Amygdala (tissue), 56 donors: ENCODE measurements at places on chromosomes 12 and 14.

DNA sequence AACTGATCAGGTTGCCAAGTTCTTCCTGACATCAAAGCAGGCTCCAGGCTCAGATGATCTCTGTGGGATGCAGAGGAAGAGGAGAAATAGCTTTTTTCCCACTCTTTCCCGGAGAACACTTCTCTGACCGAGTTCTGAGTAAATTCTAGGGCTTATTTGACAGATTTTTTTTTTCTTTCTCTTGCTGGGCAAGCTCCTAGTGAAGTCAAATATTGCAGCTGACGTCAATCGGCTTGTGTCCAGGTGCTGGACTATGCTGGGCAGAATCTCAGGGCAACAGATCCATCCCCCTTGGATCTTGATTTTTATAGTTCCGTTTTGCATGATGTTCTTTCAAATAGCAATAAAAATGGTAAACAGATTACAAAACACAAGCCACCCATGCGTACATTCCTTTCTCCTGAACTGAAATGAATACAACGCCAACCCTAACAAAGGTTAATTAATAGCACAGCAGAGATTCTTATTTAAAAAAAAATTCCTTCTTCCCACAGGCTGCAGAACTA, 182.2 kb downstream of the NOVA1 start:
- no peak for DNase-seq

DNA sequence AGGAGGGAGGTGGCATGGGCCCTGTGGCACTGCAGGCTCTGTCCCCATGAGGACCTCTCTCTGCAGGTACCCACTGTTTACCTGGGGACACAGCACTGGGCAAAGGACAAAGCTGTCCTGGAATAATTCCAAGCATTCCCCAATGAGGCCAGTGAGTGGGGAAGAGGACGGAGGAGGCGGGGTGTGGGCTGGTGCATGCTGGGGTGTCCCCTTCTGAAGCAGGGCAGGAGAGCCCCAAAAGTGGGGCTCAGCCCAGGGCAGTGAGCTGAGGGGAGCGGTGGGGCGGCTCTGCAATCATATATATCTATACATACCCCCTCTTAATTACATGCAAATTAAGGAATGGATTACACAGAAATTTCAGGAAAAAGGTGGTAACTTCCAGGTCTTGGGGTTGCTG, 315.8 kb downstream of the ADGRD1 start:
- DNase-seq, result no peak

- no peak for DNase-seq
Measured at GRCh38 chr12:123671876-123672275, 963 bp downstream of the TCTN2 start.

DNA sequence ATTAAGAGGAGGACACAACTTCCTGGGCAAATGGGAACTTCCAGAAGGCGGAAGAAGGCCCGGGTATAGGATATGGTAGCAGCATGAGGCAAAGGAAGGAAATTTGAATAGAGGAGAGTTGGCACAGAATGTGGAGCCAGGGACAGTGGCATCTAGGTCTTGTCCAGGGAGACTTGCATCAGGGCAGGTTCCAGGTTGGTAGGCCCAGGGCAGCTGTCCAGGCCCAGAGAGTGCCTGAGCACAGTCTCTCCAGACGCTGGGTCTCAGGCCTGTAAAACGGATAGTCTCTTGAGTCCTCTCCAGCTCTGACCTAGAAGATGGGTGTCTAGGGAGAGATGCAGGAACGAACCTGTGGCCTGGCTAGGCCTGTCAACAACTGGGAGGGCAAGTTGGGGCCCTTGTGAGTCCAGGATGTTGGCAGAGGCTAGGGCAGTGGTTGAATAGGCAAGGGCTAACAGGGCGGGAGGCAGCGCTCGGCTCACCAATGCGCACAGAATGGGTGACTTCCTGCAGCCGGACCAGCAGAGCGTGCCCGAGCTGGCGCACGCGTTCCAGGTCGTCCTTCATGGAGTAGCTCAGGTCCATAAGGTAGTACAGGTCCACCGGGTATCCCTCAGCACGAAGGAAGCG, 9.9 kb downstream of the ITGB7 start:
- no peak for DNase-seq
